ENCODE measurements at places on chromosomes 3 and 15. TPM values are rescaled to one million over a fixed set of nuclear protein-coding genes. Genes with fewer than 3 reads are reported as not detected.

GRCh38 chr3:24730173-24730572 lies 235.5 kb upstream of the THRB start:
- no peak for DNase-seq

GRCh38 chr3:127124120-127124519 lies 68.8 kb upstream of the PRR23E start:
- no peak for DNase-seq

- no peak for DNase-seq
Measured at GRCh38 chr3:185767002-185767688, 57.7 kb downstream of the IGF2BP2 start.

- no peak for DNase-seq
Measured at GRCh38 chr15:98013631-98014030, 53.1 kb downstream of the ARRDC4 start.

GRCh38 chr15:76642671-76643070 lies 262.5 kb downstream of the SCAPER start:
- DNase-seq: no peak

- DNase-seq: no peak
Measured at GRCh38 chr15:40582726-40583246, 11.3 kb upstream of the KNL1 start.

- no peak for DNase-seq
Measured at GRCh38 chr3:53353202-53353601, 5.9 kb upstream of the DCP1A start.

DNA sequence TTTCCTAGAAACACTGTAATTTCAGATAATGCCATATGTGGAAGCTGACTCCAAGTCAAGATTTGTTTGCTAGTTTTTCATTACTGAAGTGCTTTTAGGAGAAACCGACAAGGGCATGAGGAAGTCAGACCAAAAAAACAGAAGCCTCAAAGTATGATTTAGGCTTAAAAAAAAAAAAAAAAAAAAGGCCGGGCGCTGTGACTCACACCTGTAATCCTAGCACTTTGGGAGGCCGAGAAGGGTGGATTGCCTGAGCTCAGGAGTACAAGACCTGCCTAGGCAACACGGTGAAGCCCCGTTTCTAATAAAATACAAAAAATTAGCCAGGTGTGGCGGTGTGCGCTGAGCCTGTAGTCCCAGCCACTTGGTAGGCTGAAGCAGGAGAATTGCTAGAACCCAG lies 11.6 kb downstream of the RPL15 start:
- no peak for DNase-seq

- no peak for DNase-seq
Measured at GRCh38 chr3:40546816-40547215, 22.1 kb downstream of the ZNF621 start.

- no peak for DNase-seq
Measured at GRCh38 chr3:177948716-177949425, 587.4 kb upstream of the KCNMB2 start.

DNA sequence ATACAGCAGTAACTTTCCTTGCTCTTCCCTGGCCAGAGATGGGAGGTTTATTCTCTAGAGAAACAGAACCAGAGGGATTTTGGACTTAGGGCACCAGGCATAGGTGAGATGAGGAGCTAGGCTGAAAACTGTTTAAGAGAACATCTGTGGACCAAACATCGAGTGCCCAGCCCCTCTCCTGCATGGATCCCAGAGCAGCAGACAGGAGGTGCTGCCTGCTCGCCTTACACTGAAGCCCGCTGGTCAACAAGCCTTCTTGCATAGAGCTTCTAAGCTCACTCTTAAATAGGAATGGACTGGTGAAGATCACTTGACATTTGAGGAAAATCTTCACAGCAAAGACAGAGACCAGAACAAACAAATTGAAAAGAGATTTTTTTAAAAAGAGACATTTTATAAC lies 41.2 kb downstream of the PARP15 start:
- no peak for DNase-seq

GRCh38 chr3:100335434-100335833 lies 877 bp downstream of the NIT2 start:
- DNase-seq: peak; percentile 40

- no peak for DNase-seq
Measured at GRCh38 chr3:29408676-29409075, 127.8 kb downstream of the RBMS3 start.

DNA sequence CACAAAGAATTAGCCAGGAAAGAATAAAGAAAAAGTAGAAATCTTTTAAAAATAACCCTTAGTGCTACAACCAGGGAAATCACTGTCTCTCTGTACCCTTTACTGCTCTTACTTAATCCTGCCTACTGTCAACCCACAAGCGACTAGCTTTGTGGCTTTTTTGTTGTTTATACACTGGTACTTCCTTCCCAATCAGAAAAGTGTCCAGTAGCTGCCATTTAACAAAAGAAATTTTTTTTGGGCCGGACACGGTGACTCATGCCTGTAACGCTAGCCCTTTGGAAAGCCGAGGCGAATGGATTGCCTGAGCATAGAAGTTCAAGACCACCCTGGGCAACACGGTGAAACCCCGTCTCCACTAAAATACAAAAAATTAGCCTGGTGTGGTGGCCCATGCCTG lies 13.8 kb upstream of the FAM219B start:
- no peak for DNase-seq

GRCh38 chr15:84702961-84703482 lies 12.9 kb downstream of the SEC11A start:
- DNase-seq: no peak

DNA sequence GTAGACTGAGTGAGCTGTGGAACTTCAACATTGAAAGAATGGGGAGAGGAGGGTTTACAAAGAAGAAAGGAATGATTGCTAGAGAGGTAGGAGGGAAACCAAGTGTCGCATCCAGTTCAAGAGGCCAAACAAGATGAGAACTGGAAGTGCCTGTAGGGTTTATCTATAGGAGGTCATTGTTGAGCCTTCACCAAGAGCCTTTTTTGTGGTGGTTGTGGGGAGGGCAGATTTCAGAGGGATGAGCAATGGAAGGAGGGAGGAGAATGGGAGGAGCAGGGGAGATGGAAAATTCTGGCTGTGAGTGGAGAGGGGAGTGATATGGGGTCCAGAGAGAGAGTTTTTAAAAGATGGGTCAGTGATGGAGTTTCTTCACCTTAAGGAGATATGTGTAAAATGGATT lies 8.5 kb downstream of the PDIA5 start:
- no peak for DNase-seq

- DNase-seq: no peak
Measured at GRCh38 chr3:125512135-125512920, 7.7 kb downstream of the SNX4 start.

- no peak for DNase-seq
Measured at GRCh38 chr15:89781055-89781454, 4.9 kb downstream of the MESP2 start.

GRCh38 chr15:30030345-30030744 lies 52.4 kb upstream of the GOLGA8J start:
- DNase-seq: no peak

DNA sequence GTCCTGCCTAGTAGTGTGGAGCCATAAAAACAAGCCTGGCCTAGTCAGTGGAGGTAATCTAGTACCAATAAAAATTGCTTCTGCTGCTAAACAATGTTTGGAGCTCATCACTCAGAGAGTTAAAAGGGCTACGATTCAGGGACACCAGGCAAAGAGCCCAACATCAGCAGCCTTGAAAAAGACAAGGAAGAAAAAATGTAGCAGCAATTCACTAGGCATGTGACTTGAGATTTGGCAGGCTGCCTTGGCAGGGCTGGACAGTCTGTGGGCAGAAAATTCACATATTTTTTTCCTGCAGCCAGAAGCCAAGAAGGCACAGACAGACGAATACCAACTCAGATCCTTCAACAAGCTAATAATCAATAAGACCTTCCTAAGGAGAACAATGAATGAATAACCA lies 47.2 kb downstream of the IGSF11 start:
- DNase-seq: no peak

- DNase-seq: no peak
Measured at GRCh38 chr3:69290006-69290405, 95.9 kb downstream of the FRMD4B start.

Gene RARRES1
- not detected for total RNA-seq

Gene PLA2G4E
- not detected for total RNA-seq

Gene DNASE1L3
- not detected for total RNA-seq

Gene BOC
- total RNA-seq: not detected

Gene FBXO40
- total RNA-seq: not detected

Gene FRMD5
- not detected for total RNA-seq

Gene SYNPR
- not detected for total RNA-seq

Gene AADACL2
- not detected for total RNA-seq

Gene TAGLN3
- total RNA-seq: not detected

Gene IL17RB
- not detected for total RNA-seq

Gene RASGRP1
- 58.2 TPM for total RNA-seq

Gene GOLGA6D
- total RNA-seq: 0.14 TPM

Gene SHC4
- total RNA-seq: not detected

All from CD8-positive, alpha-beta T cell (primary cell).